ENCODE measurements at places on chromosomes 12 and 14.
A peak's percentile ranks its signal among the peaks of the same experiment; 100 is the strongest.

GRCh38 chr12:24360461-24360860 is 411.0 kb upstream of the SOX5 start:
- DNase-seq = no peak

DNA sequence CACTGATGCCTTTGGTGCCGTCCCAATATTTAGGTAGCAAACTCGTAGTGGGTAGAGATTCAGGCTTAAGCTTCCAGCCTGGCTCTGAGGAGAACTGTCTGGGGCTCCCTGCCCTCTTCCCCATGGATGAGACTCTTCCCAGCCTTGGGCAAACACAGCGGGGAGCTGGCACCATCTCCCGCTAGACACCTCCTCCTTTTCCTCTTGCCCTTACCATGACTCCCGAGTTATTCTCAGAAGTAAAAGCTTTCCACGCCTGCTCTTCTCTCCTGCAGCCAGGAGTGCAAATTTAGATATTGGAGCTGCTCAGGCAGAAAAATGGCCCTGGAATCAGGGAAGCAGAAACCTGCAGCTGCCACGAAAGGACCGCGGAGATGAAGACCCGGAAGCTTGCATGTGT is 45.6 kb upstream of the RBM19 start:
- no peak for DNase-seq

- DNase-seq = no peak
These were observed 4.8 kb downstream of the ARHGAP5 start for GRCh38 chr14:32081901-32082300.

GRCh38 chr12:22994316-22994675 is 369.3 kb downstream of the ETNK1 start:
- no peak for DNase-seq

GRCh38 chr12:104064031-104064841 is at the start of gene HCFC2:
HCFC2 (plus strand) TSS chr12:104064531; CDS start chr12:104064561, 30 bp downstream.
- DNase-seq = peak; percentile 86

DNA sequence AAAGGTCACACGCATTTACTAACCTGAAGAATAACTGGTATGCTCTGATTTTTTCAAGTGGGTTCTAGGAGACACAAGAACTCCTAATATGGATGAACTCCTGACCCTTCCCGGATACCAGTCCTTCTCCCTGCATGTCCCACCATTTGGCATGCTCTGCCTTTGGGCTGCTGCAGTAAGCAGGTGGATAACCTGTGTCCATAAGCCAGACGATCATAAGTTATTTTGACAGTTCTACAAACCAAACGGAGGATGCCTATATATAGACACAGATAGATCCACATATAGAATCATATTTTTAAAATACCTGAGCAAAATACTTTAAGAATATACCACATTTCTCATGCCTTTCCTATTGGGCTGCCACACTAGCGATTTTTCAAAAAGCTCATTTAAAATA is 49.4 kb downstream of the TMTC1 start:
- DNase-seq = no peak

DNA sequence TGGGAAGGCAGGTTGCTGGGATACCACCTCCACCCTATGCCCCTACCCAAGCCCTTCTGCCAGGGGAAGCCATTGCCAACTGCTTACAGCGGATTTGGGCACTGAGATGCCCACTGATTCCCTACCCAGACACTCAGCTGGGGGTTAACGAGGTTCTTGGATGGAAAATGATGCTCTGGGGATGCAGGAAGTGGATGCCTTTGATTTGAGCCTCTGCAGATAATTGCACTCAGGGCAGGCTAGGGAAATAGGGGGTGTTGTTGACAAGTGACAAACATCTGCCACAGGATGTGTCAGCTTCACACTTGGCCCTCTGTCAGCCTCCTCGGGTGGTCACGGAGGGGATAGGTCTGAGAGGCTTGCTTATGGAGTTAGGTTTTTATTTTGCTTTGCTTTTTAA is 57.4 kb downstream of the RPH3A start:
- no peak for DNase-seq

- DNase-seq = no peak
These were observed 10.1 kb upstream of the KCNMB4 start for GRCh38 chr12:70355972-70356371.

DNA sequence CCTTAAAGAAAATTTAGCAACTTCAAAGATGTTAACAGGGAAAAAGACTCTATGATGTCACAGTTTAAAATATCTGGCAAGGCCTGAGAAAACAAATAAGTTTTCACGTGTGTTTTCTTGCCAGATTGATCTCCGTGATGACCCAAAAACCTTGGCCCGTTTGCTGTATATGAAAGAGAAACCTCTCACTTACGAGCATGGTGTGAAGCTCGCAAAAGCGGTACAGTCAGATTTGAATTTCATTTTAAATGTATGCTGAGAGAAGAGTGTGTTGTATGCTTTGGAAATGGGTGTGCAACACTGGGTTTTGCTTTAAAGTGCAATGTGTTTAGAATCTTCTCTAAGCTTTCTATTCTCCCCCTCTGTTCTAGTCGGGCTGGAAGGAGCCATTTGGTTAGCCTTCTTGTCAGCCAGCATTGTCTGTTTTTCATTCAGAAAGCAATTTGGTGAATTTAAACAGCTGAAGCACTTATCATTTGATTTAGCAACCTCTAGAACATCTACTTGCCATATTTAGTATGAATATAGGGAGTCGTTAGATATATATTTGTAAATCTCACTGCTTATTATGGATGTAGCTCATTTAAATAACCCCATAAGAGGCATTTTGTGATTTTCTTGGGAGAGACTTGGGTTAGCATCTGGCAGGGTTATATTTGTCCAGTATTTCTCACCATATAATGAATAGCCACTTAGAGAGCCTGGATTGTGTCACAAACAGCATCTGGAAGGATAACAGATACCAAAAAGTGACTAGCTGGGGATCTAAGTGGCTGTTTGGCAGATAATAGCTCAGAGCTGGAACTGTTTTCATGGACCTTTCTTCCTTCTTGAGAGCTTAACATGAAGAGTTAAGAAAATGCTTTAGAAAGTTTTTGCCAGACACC is 35.5 kb downstream of the GPHB5 start:
- DNase-seq = no peak

DNA sequence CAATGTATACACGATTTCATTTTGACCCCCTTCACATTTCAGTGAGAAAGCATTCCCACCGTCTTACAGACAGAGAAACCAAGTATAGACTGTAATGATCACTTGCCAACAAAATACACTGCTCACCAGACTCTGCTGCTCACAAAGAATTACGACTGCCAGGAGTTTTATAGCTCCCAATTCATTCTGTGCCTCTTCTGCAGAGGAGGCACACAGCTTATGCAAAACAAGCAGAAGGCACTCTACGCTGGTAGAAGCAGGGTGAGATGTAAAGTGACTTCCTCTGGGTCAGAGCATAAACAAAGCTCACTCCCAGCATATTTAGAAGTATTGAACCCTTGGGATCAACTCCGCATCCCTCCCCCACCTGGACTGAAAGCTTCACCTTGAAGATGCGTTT is 14.6 kb downstream of the SPTB start:
- DNase-seq = no peak

GRCh38 chr12:51076236-51076930 is 7.0 kb downstream of the CSRNP2 start:
- no peak for DNase-seq

DNA sequence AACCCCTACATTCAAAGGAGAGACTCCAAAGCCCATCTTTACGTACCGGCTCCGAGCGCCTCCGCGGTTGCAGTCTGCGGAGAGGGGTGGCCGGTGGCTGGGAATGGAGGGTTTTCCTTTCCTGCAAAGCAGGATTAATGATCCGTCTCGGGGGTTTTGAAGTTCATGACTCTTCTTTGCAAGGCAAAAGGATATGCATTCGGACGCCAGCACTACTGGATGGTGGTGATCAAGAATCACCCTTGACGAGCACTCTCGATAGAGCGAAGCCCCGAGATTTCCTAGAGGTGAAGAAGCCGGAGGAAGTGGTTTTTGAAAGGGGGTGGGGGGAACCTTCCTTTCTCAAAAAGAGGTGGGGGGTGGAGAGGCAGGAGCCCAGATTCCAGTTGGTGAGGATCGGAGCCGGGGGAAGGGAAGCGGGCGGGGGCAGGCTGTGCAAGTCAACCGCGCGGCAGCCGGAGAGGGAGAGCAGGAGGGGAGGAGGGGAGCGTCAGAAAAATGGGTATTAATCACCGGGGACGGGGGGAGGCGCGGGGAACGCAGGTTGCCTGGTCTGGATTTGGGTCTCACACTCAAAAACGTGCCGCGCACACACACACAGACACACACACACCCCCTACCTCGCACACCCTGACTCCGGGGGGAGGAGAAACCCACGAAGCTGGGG is at the start of gene GRIN2B:
GRIN2B (minus strand) TSS at position 307 of the 667 bp plus-strand sequence. CDS start 115,394 bp downstream, outside the sequence.
- no peak for DNase-seq

DNA sequence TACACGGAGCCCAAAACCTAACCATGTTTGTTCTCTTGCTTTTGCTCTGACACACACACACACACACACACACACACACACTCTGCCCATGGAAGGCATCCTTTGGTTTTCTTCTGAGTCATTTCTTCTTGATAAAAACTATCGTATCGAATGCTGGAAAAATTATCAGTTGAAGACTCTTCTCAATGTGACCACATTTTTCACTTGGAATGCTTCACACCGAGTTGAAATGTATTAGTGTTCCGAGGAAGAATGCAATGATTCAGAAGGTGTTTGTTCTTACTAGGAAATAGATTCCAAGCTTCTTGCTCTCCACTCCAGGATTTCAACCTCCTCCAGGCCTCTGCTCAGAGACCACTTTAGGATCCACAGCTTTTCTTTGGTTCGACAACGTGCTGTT is 226.3 kb downstream of the MON2 start:
- DNase-seq = peak; percentile 97

GRCh38 chr12:80412343-80412953 is 31.6 kb upstream of the PTPRQ start:
- DNase-seq = peak; percentile 61

- DNase-seq = peak; percentile 83
These were observed at the start of gene TCP11L2 for GRCh38 chr12:106302401-106303201. TCP11L2 (plus strand) TSS chr12:106302733; CDS start chr12:106311076, 8,343 bp downstream.

DNA sequence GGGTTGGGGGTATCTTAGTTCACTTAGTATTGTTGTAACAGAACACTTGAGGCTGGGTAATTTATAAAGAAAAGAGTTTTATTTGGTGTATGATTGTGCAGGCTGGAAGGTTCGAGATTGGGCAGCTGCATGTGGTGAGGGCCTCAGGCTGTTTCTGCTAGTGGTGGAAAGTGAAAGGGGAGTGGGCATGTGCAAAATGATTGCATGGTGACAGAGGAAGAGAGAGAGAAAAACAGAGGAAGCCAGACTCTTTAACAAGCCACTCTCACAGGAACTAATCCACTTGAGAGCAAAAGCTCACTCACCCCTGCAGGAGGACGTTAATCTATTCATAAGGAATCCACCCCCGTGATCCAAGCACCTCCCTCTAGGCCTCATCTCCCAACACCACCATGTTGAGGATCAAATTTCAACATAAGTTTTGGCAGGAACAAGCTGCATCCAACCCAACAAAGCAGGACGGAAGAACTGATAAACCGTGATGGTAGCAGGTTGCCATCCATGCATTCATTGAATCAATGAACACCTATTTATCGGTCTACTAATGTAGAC is 165.0 kb upstream of the GZMB start:
- no peak for DNase-seq

DNA sequence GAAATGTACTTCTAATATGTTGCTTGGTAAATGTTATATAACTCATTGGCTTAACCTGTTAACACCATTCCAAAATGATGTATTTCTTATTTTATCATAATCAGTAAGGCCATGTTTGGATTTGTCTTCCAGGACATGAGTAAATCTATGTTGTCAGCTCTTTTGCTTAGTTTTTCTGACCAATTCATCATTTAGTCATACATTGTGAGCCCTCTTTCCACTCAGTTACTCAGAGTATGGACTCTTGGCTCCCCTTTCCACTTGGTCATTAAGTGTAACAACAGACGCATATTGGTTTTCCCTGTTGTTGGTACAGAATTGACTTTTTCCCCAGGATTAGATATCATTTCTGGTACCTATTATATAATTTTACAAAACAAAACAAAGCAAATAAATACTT is 9.0 kb upstream of the CLEC4D start:
- DNase-seq = no peak

DNA sequence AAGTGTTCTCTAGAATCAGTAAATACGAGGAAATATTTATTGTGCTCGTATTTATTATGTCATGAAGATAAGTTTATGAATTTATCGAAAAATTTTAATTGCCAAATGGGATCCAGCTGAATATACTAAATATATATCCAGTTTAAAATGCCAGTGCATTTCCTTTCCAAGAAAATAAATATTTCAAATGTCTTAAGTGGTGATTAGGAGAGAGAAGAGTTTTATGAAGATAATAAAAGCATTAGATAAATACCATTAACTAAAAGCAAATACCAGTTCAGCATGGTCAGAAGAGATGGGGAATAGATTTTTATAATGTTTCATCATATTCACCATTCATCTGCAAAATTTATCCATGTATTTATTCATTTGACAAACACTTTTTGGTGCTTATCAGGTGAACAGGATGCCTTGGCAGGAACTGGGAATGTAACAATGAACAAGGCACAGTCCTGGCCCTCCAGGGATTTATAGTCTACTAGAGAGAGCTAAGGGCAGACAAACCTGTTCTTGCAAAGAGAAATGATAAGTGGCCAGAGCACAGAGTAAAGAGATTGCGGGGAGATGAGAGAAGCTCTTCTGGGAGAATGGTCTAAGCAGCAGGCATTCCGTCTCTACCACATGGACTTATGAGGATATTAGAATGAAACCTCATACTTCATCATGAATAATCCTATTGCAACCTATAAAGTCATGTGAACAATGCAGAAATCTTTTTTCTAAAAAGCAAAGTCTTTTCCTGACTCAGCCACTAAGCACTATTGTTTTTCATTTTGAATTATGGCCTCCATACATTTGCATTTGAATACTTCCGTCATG is 143.7 kb upstream of the ABCD2 start:
- no peak for DNase-seq

GRCh38 chr12:23099604-23100003 is 474.6 kb downstream of the ETNK1 start:
- peak; percentile 1 for DNase-seq

GRCh38 chr12:58435647-58436046 is 484.7 kb downstream of the LRIG3 start:
- DNase-seq = no peak

GRCh38 chr14:23366426-23366921 is 1.5 kb upstream of the EFS start:
- DNase-seq = no peak

DNA sequence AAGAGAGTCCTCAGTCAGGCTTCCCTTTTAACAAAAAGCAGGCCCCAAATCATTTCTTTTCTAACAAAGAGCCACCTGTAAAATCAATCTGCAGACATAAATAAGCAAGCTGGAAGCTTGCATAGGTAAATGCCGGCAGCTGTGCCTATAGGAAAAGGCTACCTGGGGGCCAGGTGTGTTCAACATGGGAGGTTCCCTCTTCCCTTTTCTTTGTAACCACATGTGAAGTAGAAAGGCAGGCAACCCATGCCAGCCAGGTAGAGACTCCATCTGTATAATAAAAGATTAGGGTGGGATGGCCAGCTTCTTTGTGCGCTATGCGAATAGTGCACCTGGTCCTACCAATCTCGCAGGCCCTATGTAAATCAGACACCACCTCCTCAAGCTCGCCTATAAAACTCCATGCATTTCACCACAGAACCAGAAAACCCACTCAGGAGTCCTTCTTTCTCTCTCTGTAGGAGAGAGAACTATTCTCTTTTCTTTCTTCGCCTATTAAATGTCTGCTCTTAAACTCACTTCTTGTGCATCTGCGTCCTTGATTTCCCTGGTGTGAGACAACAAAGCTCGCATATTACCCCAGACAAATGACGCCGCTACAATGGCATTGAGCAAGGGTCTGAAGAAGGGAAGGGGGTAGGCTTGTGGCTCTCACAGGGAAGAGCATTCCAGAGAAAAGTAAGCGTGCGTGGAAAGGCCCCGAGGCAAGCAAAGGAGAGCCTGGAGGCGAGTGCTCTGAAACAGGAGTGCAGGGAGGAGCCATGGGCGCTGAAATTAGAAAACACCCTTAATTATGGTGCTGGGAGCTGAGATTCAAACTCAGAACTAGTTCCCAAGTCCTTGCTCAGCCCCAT is 67.2 kb downstream of the TTC9 start:
- no peak for DNase-seq

Measured in fibroblast of skin of right quadriceps (primary cell).